Activated naive CD8-positive, alpha-beta T cell treated with anti-CD3 and anti-CD28 coated beads for 36 hours (primary cell): ENCODE measurements at places on chromosomes 16 and 17. TPM values are rescaled to one million over a fixed set of nuclear protein-coding genes. Genes with fewer than 3 reads are reported as not detected.

The HBZ gene
- total RNA-seq: not detected

The GFOD2 gene
- total RNA-seq: 14.0 TPM

The MFAP4 gene
- total RNA-seq: 0.41 TPM

The ASGR2 gene
- not detected for total RNA-seq

The IGSF6 gene
- 0.14 TPM for total RNA-seq

The PPP1R1B gene
- total RNA-seq: not detected

The CCL4L2 gene
- total RNA-seq: 5.5 TPM

The SHCBP1 gene
- total RNA-seq: 41.6 TPM

The CCDC92B gene
- not detected for total RNA-seq

The TPSG1 gene
- total RNA-seq: not detected

The PDF gene
- 36.4 TPM for total RNA-seq

The C1QTNF8 gene
- total RNA-seq: not detected

The PERCC1 gene
- 0.25 TPM for total RNA-seq

The BEAN1 gene
- total RNA-seq: not detected

The SCNN1B gene
- total RNA-seq: not detected
